Activated CD4-positive, alpha-beta T cell treated with anti-CD3 and anti-CD28 coated beads, Interleukin-2, amount 10 ng/mL, durations not matched to agents 7 days and 5 days (primary cell): ENCODE measurements at places on chromosomes 1 and 21.

DNA sequence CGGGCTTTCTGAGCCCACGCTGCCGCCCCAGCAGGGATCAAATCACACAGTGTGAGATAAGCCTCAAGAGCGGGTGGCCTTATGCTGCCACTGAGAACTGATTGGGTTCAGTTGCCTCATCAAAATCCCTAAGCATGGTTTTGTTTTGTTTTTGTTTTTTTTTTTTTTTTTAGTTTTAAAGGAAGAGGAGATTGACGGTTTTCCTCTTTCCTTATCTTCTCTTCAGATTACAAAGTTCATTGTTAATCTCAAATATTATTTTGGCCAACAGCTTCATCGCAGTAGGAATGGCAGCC, 651 bp downstream of the COA6 start:
- DNase-seq = no peak

GRCh38 chr1:110686188-110686587, 11.4 kb upstream of the KCNA3 start:
- DNase-seq = peak; percentile 14

DNA sequence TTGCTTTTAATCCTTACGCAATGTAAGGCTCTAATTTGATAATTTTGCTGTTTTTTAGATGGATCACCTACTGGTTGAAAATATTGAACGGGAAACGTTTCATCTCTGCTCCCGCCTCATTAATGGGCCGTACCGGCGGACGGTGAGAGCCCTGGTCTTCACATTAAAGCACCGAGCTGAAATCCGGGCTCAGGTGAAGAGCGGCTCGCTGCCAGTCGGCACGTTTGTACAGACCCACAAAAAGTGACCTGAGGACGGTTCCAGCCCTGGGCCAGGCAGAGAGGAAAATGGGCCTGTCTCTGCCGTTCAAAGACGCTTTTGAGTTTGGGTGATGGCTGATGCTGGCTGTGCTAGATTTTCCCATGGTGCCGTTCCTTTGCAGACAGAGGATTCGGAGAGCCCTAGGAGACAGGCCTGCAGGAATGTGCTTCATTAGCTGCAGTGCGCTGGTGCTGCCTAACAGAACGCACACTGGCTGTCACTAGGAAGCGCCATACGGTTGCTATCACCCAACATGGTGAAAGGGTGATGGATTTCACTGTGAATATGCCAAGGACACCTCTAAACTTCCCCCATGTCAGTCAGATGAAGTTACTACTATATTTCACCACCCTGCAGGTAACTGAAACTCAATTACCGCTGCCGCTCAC, 42.9 kb downstream of the TCEANC2 start:
- no peak for DNase-seq

DNA sequence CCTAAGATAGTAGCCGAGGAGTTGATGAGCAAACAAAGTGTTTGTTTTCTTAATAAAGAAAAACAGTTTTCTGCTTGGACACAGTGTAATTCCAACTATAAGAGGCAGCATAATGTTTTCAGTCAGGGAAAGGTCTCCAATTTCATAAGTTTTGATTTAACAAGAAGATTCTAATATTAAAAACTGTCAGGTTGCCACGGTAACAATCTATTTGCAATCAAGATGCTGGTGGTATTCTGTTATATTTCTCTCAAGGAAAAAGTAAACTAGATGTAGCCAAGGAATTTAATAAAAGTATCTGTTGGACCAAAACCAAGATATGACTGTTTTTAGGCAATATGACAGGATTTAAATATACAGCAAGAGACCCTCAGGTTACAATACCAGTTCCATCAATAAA, 211.7 kb downstream of the SMYD3 start:
- DNase-seq = no peak
